Activated CD4-positive, CD25-positive, alpha-beta regulatory T cell treated with anti-CD3 and anti-CD28 coated beads, Interleukin-2, amount 50 U/mL, for 24 hours (primary cell): ENCODE measurements at places on chromosomes 11 and 22.

DNA sequence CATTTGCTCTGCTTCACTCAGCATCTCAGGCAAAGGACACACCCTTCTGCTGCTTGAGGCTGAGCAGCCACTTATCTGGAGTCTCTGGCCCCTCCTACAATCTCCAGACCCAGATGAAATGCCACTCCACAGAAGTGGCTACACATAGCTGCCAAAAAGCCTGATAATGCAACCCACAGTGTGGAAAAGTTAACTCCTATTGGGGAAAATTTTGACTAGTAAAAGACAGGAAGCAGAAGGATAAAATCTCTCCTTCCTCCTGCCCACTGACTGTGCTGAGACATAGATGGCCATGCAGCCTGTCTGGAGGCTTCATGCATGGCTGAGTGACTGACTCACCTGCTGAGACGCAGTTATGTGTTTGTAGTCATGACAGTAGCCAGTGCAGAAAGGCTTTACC, 92.3 kb upstream of the TEAD1 start:
- no peak for ATAC-seq

DNA sequence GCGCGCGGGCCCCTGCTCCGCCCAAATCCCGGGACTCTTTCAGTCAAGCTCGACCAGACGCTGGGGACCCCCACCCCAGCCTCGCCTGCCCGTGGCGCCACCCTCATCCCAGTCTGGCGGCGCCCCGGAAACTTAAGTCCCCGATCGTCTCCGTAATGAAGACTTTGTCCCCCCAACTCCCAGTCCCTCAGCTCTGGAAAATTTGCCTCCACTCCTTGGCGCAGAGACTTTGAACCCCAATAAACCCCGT, 348 bp downstream of the PLCB3 start:
- no peak for ATAC-seq

DNA sequence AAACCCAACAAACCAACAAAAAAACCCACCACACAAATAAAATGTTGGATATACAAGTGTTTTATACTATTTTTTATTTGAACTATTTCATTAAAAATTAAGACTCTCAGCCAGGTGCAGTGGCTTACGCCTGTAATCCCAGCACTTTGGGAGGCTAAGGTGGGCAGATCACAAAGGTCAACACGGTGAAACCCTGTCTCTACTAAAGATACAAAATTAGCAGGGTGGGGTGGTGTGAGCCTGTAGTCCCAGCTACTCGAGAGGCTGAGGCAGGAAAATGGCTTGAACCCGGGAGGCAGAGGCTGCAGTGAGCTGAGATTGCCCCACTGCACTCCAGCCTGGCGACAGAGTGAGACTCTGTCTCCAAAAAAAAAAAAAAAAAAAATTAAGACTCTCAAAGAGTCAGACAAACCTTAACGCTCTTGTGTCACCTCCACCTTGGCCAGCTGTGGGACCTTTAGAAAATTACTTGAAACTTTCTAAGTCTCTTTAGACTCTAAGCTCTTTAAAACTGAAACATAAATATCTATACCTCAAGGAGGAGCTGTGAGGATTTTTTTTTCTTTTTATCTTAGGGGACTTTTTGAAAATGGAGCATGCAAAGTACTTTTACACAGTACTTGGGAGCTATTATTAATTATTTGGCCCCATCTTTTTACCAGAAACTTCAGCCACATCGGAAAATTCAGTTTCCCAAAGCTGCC, 68.4 kb upstream of the CLNS1A start:
- no peak for ATAC-seq

- ATAC-seq = no peak
Measured at GRCh38 chr22:22720201-22720723, 75.8 kb downstream of the GGTLC2 start.

DNA sequence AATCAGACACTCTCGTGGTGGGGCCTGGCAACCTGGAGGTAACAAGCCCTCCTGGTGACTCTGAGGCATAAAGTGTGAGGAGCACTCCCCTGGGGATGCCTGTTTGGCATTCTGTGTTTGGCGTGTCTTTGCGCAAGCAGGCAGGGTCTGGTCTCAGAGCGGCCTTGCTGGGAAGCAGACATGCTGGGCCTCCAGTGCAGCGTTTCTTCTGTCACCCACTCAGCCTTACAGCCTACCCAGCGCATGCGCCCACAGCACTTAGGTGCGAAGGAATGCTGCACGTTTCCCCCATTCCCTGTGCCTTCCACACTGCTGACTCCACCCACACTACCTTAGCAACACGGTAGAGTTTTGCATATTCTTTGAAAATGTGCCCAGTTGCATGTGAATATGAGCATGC, 7.4 kb upstream of the CXCR5 start:
- no peak for ATAC-seq

DNA sequence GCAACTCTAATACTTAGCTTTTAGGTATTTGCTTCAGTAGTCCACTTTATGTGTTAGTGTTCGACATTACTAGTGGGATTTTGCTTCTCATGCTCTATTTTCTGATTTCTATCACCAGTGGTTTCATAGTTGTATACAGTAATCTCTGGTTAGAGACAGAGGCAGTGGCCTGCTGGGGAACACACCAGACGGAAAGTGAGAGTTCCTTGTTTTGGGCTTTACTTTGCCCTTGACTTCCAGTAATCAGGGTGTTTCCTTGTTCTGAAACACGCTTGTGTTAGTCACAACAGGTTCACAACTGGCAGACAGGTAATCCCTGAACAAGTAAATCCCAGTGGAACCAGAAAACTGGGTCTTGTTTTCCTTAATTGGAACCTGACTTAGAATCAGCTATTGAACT, 56.0 kb downstream of the PACS1 start:
- ATAC-seq = peak; percentile 46

DNA sequence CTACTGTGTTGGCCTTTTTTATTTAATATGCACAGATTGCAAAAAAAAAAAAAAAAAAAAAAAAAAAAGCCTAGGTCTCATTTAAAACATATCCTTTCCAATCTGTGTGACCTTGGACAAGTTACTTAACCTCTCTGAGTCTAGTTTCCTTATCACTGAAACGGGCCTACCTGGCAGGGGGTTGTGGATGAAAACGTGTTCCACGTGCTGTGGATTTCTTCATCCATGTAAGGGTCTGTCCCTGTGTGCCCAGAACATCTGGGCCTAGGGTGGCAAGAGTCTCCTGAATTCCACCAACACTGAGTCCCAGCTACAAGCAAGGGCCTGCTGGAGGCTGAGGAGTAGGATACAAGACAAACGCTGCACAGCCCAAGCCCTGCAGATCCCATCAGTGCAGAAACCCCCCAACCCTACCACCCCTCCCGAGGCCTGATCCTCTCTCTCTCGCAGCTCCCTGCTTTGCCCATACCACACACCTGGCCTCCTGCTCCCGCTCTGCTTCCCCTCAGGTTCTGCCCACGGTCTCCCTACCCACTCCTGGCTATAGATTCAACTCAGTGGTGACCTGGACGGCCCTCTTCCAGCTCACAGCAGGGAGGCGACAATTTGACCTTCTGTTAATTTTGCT, 4.7 kb upstream of the GNAZ start:
- no peak for ATAC-seq

DNA sequence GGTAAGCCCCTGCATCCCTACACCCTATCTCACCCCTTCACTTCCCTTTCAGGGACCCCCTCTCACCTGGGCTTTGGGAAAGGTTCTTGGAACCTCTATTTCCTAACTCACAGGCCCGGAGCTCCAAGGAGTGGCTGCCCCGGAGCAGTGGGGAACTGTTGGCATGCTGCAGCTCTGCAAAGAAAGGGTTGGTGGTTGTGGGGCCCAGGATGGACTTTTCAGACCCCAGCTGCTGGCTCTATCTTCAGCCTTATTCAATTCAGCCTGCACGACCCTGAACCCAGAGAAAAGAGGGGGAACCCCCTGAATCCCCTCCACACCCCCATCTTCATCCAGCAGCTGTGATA, 10.0 kb downstream of the ROBO4 start:
- ATAC-seq = no peak

GRCh38 chr11:47514825-47515647, 37.9 kb downstream of the CELF1 start:
- ATAC-seq = peak; percentile 98

- ATAC-seq = no peak
Measured at GRCh38 chr22:46320716-46321386, 14.7 kb upstream of the TRMU start.

GRCh38 chr22:20094197-20094807, 14.3 kb downstream of the DGCR8 start:
- ATAC-seq = no peak

DNA sequence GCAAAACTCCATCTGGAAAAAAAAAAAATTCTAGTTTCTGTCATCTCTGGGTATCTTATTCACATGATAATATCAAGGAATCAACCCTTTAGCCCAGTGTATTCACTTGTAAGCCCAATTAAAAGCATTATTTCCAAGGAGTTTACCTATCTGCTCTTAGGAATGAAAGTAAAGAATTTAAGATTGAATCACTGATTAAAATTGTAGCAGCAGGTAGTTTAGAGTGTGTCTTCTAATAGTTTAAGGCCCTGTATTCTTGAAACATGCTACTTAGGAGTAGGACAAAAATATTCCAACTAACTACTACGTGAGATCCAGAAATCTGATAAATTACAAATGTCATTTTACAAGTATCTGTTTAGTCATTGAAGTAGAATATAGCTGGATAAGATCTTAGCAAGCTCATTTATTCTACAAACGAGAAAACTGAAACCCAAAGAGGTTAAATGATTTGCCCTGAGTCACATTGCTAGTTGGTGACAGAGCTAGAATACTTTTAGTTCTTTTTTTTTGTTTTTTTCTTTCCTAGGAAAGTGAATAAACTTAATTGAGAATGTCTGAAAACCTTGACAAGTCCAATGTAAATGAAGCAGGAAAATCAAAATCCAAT, 4.0 kb downstream of the TCP11L1 start:
- peak; percentile 8 for ATAC-seq

GRCh38 chr22:19634226-19634975, 79.9 kb upstream of the SEPTIN5 start:
- ATAC-seq = no peak

- no peak for ATAC-seq
Measured at GRCh38 chr11:109798521-109798920, 294.7 kb upstream of the ZC3H12C start.

- ATAC-seq = no peak
Measured at GRCh38 chr22:39383841-39384625, 15.5 kb upstream of the TAB1 start.

- no peak for ATAC-seq
Measured at GRCh38 chr22:35519306-35520000, 21.2 kb upstream of the RASD2 start.

DNA sequence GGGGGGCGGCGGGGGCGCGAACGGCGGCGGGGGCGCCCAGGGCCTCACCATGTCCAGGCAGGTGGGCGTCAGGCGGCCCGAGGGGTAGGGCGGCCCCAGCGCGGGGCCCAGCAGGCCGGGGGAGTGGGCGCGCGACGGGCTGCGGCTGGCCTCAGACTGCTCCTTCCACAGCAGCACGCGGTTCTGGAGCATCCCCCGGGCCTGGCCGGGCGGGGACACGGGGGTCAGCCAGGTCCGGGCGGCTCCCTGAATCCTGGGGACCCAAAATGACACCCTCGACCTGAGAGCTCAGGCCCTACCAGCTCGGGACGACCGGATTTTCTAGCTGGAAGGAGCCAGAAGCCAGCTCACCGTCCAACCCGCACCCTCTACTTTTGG, 5.5 kb upstream of the SLC16A8 start:
- ATAC-seq = no peak

DNA sequence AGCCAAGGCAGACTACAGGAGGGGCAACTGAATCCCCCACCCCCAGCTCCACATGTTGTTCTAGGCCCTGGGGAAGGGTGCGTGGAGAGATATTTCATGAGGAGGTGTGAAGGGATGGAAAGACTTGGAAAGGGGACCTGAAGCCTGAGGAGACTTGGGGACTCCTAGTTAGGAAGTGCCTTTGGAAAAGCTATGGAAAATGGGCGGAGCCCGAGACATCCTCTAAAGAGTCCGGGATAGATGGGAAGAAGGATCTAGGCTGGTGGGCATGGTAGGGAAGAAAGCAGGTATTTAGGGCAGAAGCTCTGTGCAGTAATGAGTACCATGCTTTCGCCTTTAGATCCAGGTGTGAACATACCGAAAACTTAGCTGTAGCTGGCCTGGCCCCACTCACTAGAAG, 15.0 kb upstream of the CYP2R1 start:
- ATAC-seq = no peak

- ATAC-seq = no peak
Measured at GRCh38 chr11:45647786-45648185, 17.6 kb downstream of the CHST1 start.

DNA sequence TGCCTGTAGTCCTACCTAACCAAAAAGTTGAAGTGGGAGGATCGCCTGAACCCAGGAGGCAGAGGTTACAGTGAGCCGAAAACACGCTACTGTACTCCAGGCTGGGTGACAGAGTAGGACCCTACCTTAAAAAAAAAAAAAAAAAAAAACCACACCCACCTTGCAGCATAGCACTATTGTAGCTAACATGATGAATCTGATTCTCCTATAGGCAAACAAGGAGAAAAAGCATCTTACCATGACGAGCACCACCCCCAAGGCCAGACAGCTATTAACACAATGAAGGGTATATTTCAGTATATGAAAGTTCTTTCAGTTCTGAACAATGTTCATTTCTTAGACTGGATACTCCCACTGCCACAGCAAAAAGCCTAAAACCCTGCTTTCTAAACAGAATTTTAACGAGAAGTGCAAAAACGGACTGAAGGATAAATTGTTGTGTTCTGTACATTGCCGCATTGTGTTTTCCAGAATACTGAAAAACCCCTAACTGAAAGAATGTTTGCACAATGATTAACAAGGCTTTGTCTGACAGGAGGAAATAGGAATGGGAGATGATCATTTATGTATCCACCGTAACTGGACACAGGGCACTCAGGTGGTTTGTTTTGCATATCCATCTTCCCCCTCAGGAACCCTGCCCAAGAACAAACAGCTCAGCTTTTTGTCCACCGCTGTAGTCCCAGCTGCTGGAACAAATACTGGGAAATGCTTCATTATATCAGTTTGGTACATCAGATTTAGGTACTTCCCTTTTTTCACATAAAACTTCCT, 8.9 kb downstream of the PISD start:
- no peak for ATAC-seq

- ATAC-seq = no peak
Measured at GRCh38 chr11:87397011-87397865, 359.5 kb downstream of the TMEM135 start.

DNA sequence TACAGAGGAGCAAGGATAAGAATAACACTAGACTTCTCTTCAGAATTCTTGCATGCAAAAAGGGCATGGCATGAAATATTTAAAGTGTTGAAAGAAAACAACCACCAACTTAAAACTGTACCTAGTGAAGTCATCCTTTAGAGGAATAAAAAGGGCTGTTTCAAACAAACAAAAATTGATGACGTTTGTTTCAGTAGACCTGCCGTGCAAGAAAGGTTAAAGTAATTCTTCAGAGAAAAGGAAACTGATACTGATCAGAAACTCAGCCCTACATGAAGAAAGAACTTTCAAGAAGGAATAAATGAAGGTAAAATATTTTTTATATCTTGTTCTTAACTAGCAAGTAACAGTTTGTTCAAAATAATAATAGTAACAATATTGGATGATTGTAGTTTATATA, 27.5 kb downstream of the MRGPRX2 start:
- ATAC-seq = no peak

DNA sequence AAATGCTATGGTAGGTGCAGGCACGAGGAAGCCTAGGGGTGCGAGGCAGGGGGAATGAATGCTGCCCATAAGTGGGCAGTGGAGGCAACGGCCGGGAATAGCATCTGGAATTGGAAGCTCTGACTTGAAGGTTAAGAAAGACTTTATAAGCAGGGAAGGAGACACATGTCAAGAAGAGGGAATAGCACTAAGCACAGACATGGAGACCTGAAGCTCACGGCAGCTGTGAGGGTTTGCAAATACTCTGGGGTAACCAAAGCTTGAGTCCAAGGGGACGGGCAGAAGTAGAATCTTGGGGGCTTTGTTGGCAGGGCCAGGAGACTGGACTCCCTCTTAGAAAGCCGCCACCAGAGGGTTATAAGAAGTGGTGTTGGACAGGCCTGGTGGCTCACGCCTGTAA, 112.6 kb downstream of the CEP164 start:
- ATAC-seq = no peak
